EH (cell line): ENCODE measurements at places on chromosomes 7 and 10.
A peak's percentile ranks its signal among the peaks of the same experiment; 100 is the strongest.

DNA sequence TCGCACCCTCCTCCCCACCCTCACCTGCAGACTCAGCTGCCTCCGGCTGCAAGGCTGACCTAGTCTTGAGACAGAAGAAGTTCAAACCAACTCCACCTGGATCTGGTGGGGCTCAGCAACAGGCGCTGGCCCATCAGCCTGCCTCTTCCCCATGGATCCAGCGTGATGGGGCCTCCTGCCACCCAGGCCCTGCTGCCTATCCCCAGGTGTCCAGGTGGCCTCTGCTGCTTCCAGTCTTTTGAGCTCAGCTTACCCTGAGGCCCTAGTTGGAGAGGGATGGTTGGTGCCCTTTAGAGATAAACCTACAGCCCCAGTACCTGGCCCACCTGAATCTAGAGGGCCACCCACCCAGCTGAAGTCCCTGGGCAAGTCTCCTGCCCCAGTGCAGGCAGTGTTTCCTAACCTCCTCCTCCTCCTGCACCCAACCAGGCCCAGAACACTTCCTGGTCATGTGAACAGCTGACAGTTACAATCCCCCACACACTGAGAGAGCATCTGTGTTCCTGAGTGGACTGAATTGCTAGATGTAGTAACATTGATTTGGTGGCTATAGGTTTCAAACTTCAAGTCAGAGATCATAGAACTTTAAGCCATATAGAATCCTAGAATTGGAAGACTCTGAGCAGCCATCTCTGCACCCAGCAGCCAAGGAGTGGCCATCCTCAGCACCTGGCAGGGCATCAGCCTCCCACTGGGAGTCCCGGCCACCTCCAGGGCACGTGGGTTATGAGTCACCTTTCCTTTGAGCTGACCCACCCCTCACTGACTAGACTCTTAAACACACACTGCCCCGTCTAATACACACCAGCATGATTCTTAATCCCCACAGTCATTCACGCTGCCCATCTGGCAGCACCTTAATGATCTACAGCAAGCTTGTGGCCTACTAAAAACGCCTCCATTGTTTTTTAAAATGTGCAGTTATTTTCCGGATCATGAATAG lies 51.9 kb downstream of the ALOX5 start:
- peak; percentile 3 for DNase-seq

DNA sequence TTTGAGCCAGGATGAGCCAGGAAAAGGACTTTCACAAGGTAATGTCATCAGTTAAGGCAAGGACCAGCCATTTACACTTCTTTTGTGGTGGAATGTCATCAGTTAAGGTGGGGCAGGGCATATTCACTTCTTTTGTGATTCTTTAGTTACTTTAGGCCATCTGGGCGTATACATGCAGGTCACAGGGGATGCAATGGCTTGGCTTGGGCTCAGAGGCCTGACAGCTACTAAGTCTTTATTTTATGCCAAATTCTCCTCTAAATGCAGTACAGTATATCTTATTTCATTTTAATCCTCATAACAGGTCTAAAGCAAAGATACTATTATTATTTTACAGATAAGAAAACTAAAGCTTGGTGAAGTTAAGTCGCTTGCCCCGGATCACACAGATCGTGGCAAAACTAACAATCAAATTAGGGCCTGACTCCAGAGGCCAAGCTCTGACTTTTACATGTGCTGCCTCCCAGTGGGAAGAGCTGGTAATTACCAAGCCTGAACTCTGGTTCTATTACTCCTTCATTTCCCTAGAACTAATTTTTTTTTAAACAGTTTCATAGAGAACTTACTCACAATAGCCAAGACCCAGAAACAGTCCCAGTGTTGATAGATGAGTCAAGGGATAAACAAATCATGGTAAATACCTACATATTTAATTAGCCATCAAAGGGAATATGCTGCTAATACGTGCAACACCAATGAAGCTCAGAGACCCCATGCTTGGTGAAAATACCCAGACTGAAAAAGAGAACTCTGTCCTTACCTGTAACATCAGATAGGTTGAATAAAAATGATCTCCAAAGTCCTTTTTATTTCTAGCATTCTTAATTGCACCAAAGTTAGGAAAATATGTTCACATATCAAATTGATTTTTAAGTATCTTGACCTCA lies 35.4 kb downstream of the C7orf25 start:
- DNase-seq = peak; percentile 71

- no peak for DNase-seq
These were observed 192.7 kb upstream of the MKI67 start for GRCh38 chr10:128318913-128319312.

DNA sequence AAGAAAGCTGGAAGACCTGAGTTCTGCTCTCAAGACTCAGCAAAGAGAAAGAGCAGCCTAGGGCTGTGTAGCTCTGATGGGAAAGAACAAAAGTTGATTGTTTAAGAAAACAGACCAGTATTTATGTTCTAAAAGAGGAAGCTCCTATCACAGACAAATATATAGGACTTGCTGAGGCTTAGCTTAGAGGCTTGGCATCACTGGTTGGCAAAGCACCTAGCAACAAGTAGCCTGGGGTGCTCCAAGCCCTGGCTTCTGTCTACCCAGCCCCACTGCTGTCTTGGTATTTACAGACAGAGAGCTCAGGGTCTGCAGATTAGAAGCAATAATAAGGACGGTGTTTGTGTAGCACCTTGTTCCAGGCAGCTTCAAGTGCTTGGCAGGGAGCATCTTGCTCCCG lies 36.9 kb upstream of the CCDC3 start:
- DNase-seq = no peak

DNA sequence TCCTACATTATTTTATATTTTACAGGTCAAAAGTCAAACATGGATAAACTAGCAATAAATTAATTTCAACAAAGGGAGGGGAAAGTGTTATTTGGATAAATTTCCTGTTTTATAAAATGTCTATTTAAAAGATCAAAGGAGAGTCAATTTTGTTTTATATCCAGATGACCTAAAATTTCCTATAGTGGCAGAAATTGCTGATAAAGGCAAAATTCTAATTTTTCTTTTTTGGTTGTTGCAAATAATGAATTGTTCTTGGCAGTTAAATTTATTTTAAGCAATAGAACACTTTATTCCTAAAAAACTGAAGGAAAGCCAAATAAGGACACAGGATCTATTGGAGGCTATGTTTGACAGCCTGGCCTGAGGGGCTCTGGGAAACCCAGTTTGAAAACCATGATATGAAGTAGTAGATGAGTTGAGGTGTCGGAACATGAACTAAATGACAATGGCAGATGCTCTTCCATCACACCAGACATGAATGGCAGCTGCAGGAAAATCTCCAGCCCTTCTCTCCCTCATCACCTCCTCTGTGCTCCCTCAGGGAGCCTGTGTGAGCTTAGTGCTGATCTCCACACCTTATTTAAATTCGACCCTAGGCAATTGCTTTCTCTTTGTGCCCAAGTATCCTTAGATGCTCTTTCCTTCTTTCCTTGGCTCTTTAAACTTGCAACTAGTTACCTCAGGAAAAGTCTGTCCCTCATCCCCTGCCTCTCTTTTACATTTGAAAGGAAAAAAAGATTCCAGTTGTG lies 395.0 kb downstream of the THSD7A start:
- DNase-seq = no peak

DNA sequence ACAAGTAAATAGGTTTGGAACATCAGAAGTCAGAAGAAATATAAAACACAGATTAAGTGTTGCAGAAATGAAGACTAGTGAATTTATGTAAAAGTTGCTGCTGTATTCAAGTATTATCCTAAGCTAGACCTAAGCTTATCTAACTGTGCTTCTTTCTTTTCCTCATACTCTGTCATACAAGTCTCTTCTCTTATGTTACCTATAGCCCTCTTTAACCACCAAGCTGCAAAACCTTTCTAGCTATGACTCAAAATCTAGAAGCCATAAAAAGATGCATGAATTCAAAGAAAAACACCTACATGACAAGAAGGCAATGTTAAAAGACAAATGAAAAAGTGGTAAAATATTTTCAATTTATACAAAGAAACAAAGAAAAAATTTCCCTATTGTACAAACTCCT lies 23.0 kb downstream of the DENND11 start:
- DNase-seq = no peak

DNA sequence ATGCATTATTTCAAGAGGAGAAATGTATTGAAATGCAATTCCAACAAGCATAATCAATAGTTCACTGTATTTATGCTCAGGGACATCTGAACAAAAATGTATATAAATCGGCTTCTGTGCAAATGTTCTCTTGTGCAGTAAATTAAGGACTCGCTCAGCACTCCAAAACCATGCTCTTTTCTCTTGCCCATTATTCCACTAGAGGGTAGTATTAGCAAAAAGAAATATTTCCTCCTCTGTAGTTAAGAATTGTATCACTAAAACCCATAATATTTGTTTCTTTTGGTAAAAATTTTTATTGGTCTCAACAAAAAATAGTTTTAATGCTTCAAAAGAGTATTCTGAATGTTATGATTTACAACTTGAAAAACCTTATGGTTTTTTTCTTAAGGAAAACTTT lies 803.1 kb downstream of the PCDH15 start:
- no peak for DNase-seq

GRCh38 chr10:14489522-14490177 lies 158.9 kb upstream of the FRMD4A start:
- no peak for DNase-seq

DNA sequence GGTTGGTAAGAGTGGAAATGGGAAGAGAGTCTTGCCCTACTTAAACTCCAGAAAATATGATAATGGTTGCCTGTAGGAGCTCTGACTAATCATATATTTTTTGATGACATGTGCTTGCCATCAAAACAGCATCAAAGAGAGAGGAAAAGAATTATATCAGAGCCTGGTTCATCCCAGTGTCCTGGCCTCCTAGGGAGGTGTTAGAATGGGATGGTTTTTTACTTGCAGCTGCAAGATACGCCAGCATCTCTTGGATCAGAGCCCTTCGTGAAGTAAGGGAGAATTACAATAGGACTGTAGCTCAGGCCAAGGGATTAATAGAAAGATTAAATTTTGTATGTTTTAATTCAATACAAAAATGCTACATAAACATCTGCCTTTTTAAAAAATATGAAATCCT lies 177.6 kb upstream of the HDAC9 start:
- DNase-seq = no peak

DNA sequence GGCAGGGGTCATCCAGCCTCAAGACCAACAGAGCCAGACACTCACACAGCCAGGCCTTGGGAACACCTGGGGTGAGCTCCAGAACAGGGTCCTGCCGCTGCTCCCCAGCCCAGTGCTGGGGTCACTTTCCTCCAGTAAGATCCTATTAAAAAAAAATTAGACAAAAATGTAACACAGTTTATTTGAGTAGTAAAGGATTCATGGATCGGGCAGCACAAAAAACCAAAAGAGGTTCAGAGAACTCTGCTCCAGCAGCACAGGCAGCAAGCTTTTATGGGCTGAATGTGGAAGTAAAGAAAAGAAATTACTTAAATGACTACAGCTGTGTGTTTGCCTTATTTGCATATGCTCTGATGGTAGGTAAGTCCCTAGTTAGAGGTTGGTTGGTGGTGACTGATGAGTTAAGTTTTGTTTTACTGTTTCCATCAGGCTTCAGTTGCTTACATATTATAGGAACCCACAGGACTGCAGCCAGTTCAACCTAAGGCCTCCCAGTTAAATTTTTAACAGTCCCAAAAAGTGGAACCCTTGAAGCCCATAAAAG lies 80.5 kb upstream of the FGFR2 start:
- no peak for DNase-seq

- no peak for DNase-seq
These were observed 163.8 kb downstream of the ELMO1 start for GRCh38 chr7:37284805-37285231.

DNA sequence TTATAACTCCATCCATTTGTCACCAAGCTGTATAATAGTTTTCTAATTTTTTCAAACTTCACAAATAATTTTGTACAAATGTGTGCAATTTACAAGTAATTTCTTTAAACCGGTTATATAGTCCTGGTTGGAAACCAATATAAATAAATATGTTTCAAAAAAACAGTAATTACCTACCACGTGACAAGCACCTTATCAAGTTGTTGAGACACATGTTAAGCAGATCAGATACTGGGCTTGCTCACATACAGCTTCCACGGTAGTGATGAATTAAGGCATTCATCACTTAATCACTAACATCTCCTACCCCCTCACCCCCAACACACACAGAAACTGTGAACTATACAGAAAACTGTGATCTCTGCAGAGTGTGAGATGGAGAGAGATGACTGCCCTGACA lies 630.0 kb upstream of the MBL2 start:
- DNase-seq = no peak

DNA sequence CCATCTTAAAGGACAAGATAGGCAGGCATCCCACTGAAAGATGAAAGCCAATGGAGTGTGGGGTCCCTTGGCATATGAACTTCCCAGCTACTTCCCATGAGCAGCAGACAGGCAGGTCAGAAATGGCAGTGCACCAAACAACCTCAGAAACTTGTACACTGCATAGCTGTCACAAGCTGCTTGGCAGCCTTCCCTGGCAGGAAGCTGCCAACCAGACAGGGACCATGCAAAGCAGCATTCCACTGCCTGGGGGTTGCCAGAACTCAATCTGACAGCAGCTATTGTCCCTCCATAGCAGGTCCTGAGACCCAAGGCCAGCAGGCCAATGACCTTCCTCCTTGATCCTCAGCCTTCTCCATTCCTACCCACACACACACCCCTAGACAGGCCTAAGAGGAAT lies 139.5 kb downstream of the PLCE1 start:
- DNase-seq = peak; percentile 76

GRCh38 chr10:34815185-34816084 lies at the start of gene PARD3:
Gene PARD3 (minus strand): TSS chr10:34815296. CDS start chr10:34814995, 301 bp downstream.
- peak; percentile 58 for DNase-seq

GRCh38 chr10:89640241-89640640 lies 4.8 kb downstream of the PANK1 start:
- DNase-seq = no peak

DNA sequence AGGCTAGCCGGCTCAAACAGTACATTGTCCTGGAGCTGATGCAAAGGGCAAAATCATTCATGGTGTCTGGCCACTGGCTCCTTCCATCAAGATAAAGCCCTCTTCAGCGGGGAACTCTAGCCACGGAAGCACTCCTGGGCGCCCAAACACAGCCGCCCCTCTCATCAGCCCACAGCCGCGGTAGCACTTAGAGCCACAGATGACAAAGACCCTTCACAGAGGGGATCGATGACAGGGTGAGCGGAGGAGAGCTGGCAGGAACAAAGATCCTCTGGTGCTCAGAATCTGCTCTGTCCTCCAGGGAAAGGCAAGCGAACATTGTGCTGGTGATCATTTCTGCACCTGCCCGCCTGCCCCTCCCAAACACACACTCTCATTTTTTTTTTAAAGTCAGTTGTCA lies 222.2 kb upstream of the NRP1 start:
- no peak for DNase-seq
